ENCODE measurements at places on chromosomes 13 and 19. TPM values are rescaled to one million over a fixed set of nuclear protein-coding genes. Genes with fewer than 3 reads are reported as not detected.

The STOML3 gene
- total RNA-seq, result not detected

The DAND5 gene
- total RNA-seq, result not detected

The LILRB1 gene
- total RNA-seq, result not detected

The C13orf46 gene
- 0.39 TPM for total RNA-seq

DNA sequence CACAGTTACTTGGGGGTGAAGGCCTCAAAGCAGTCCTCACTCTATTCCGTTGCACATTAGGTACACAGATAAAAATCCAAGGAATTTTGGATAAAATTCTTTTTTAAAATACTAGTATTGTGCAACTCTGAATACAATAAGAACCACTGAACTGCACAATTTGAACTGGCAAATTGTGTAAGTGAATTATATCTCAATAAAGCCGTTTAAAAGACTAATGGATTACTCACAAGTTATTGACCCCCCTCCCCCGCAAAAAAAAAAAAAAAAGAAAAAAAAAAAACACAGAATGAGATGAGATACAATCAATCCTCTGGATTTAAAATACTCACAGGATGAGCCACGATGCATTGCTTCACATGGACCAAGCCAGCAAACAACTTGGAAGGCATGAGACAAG, 86.4 kb downstream of the CRYL1 start:
- no peak for DNase-seq

GRCh38 chr19:35755550-35756376, 1.1 kb downstream of the HSPB6 start:
- DNase-seq, result no peak

- DNase-seq, result no peak
Measured at GRCh38 chr19:35908973-35909683, 1.0 kb upstream of the TYROBP start.

GRCh38 chr13:71866335-71867130, 471 bp downstream of the DACH1 start:
- no peak for DNase-seq

GRCh38 chr19:52658595-52658994, 20.4 kb upstream of the ZNF83 start:
- no peak for DNase-seq

DNA sequence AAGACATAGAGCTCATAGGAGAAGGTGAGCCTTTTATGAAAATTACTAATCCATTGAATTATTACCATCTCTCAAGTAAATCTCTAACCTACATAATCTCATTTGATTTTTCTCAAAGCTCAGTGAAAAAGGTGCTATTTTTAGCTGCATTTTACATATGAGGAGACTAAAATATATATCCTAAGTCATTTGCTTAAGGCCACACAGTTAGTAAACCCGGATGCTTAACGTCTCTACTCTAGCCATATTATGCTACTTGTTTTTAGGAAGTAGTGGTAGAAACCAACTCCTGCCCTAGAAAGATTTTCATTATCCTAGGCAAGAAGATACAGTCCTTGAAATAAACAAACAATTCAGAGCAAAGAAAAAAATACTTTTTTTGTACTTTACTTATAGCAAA, 108.9 kb downstream of the RBM26 start:
- DNase-seq, result no peak

- DNase-seq, result no peak
Measured at GRCh38 chr19:695352-695949, at the start of gene PRSS57. Gene PRSS57, minus strand, starts transcription at chr19:695452. Its CDS starts 22 bp downstream, at chr19:695430.

DNA sequence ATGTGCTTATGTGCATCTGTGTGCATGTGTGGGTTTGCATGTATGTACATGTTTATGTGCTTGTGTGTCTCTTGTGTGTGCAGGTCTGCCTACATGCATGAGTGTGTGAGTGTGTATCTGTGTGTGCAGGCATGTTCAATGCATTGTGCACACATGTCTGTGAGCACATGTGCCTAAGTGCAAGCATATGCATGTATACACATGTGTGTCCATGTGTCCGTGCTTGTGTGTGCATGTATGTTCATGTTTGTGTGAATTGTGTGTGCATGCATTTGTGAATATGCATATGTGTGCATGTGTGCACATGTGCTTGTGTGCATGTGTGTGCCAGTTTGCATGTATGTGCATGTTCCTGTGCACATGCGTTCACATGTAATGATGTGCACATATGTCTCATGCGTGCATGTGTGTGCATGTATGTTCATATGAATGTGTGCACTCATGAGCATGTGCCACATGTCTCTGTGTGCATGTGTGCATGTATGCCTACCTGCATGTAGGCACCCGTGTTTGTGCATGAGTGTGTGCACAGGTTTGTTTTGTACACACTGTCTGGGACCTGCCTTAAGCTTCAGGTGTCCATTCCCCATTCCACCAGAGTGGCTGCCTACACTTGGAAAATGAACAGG, 32.1 kb upstream of the PTPRS start:
- DNase-seq, result no peak

- no peak for DNase-seq
Measured at GRCh38 chr13:113105032-113105920, at the start of gene F7. Gene F7, plus strand, starts transcription at chr13:113105791. Its CDS starts 51 bp downstream, at chr13:113105842.

- DNase-seq, result no peak
Measured at GRCh38 chr19:35000647-35001501, 751 bp downstream of the GRAMD1A start.

DNA sequence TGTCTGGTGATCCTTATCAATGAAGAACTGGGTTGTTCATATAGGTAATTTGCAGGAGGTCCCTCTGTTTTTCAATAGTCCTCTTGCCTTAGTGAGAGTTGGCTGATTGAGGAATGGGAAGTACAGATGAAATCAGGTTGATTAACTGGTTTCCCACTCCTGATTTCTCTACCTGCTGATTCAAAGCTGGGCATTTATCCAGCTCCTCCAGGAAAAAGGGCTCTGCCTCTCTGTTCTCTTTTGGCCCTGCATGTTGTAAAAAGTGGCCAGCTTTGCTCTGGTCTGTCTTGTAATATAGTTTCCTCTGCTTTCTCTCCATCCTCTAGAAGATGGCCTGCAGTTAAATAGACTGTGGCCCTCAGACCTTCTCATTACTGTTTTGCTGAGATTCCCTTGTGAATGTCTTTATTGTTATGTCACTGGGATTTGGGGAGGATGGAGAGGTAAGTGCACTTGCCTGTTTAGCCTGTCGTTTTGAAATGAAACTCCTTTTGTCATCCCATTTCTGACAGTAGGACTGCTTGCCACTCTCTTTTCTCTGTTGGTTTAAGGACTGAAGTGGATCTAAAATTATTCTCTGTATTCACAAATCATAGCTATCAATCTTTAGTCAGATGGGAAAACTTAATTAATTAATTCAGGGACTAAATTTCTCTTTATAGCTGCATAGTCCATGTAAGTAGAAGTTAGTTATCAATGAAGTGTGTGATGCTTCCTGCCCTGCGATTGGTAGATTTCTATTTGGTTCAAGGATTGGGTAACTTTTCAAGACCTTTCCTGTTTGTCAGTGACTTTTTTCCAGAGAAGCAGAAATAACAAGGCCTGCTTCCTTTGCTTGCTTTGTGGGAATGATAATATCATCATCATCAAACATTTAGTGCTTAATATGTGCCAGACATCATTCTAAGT, 28.5 kb downstream of the GARRE1 start:
- DNase-seq, result no peak

DNA sequence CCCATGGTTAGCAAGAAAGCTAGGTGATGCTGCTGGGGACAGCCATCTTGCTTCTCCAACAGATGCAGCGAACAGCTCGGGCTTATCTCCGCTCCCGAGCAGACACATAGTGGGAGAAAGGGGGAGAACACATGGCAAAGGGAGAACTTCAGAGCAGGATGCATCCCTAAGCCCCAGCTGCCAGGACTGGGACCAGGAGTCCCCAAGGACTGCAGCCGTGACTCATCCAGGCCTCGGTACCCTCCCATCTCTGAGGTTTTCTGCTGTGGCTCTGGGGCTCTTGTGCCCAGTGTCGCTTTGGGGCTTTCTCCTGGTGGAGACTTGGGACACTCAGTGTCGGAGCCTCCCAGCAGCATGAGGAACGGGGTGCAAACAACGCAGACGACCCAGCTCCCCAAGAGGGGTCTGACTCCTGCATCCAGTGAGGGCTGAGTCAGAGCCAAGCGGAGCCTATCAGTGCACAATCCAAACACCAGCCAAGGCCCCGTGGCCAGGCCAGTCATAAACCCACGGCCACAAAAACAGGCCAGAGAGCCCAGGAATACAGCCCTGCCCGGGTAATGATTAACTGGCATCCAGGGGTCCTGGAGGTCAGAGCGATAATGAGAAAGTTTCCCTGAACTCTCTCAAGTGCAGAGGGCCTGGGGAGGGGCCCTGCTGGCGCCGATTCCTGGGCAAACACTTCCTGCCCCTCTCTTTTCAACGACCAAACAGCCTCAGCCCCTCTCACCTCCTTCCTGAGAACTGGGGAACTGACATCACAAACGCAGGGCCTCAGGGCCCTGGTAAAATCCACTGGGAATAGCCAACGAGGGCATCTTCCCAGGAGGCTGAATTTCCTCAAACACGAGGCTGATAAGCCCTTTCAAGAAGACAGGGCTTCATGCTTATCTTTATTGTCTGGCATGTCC, 202.9 kb downstream of the USP12 start:
- DNase-seq, result no peak

DNA sequence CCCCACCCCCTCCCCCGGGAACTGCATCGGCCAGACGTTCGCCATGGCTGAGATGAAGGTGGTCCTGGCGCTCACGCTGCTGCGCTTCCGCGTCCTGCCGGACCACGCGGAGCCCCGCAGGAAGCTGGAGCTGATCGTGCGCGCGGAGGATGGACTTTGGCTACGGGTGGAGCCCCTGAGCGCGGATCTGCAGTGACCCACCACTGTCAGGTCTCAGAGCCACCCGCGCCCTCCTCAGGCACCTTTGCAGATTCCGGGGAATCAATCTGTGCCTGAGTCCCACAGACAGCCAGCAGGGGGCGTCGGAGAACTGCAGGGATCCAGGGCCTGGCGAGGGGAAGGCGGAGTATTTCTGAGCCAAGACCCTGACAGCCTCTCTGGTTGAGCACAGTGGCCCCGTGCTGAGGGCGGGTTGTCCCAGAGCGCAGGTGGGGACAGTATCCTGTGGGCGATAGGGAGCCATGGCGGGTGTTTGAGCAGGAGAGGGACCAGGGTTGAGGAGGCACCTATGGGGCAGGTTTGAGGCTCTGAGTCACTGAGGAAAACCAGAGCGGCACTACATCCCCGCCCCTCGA, 30.4 kb upstream of the CYP4F8 start:
- peak; percentile 7 for DNase-seq

- no peak for DNase-seq
Measured at GRCh38 chr13:52686376-52686775, 33.7 kb downstream of the SUGT1 start.
